ENCODE measurements at places on chromosomes 3 and 15.

DNA sequence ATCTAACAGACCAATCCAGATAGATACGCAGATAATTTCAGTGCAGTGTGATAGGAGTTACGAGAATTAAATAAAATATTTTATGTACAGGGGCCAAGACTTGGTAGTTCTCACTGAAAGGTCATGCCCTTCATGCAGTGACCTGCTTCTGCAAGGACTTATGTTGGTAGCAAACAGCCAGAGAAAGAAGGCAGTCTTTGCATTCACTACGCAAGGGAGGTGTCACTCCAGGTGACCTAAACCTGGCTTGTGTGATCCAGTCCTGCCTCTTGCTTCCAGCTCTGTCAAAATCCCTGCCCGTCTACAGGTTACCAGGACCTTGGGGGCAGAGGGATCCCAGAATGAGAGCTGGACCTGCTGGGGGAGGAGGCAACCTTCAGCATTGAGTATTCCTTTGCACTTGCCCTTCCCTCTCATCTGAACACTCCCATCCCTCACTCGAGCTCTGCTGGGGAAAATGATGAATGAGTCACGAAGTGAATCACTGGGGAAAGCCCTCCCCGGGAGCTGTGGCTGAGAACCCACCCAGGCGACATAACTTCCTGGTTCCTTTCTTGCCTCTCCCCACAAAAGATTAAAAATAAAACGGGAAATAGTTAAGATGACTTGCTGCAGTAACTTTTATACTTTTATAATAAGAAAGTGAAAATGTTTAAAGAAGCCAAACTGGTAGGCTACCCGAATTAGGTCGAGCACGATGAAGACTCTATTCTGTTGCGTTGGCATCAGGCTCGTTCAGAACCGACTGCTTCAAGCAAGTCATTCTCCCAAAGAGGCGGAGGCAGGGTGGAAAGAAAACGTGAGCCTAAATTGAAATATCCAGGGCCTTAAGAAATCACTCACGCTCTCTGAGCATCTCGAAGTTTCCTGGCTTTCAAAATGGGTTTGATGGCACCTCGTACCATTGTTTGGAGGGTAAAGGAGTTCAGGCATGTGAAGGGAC, 216.1 kb downstream of the SLCO3A1 start:
- no peak for DNase-seq

DNA sequence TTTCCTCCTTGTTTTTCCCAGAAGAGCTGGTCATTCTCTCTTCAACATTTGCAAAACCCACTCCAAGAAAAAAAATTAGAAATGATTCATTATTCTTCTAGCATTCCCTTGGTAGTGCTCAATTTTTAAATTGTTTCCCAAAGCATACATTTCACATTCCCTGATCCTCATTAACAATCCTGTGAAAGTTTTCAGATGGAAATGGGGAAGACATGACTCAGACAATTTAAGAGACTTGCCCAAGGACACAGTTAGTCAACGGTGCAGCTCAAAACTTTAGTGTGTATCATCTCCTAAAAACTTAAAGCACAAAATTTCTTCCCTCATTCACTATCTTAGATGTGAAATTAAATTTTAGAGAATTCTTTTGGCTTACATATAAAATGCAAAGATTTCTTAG, 17.1 kb upstream of the ABI3BP start:
- DNase-seq = no peak

DNA sequence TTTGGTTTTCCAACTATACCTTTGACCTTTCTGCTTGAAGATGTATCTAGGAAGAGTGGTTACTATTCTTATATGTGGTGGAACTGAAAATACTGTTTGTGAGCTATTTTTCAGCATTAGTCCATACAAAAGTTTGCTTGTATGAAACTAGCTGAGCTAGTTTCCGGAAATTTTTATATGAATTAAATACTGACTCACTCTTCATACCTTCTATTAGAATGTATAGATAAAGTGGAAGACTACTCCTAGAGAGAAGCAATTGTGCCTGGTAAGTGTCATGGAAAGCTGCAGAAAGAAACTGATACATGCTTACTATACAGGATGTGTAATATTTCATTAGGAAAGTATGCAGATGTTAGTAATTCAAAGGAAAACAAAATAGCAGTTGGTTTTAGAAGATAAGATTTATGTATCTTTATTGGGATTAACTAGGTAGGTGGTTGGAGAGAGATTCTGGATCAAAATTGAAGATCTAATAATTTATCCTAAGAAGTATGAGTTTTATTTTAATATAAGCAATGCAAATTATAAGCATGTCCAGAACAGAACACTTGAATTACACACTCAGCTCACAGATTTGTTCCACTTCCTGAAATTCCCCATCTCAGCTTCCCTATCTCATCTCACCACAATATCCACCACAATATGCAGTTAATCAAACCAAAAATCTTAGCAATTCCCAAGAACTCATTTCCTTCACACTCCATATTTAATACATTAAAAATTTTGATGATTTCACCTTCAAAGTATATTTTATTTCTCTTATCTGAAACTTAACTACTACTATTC, 82.8 kb downstream of the BCHE start:
- no peak for DNase-seq

DNA sequence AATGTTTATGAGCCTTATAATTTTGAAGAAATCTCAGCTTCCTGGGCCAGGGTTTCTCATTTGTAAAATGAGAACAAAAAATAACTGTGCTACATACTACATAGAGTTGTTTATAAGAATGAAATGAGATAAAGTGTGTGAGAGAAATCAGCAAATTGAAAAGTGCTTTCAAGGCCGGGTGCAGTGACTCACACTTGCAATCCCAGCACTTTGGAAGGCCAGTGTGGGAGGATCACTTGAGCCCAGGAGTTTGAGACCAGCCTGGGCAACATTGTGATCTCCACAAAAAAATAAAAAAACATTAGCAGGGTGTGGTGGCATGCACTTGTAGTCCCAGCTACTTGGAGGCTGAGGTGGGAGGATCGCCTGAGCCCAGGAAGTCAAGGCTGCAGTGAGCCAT, 22.4 kb downstream of the FOXB1 start:
- no peak for DNase-seq

- no peak for DNase-seq
Measured at GRCh38 chr3:45064512-45065372, 38.6 kb downstream of the CLEC3B start.

- no peak for DNase-seq
Measured at GRCh38 chr3:51799879-51800749, 21.1 kb upstream of the IQCF6 start.

- DNase-seq = no peak
Measured at GRCh38 chr3:36666166-36666565, 98.2 kb downstream of the DCLK3 start.

- DNase-seq = no peak
Measured at GRCh38 chr3:192933779-192934460, 16.3 kb upstream of the MB21D2 start.

All from left colon (tissue), 2 donors.